ENCODE measurements at places on chromosomes 16 and 17.

DNA sequence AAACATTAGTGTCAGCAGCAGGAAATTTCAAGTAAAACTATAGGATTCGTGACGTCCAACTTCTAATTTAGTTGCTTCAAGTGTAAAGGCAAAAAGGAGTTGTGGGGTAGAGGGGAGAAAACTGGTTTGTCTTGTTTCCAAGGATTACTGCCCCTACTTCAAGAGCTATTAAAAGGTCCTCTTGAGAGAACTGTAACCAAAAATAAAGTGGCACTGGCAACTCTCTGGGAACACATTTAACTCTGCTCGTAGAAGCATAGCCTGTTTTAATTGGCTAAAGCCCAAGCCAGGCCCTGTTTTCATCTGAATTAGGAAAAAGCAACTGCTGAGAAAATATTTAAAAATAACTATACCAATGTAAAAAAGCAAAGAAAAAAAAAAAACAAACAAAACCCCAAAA is 51.8 kb upstream of the AKAP1 start:
- DNase-seq: no peak

- no peak for DNase-seq
These were observed 2292.0 kb downstream of the TP53TG3F start for GRCh38 chr16:35751191-35751941.

DNA sequence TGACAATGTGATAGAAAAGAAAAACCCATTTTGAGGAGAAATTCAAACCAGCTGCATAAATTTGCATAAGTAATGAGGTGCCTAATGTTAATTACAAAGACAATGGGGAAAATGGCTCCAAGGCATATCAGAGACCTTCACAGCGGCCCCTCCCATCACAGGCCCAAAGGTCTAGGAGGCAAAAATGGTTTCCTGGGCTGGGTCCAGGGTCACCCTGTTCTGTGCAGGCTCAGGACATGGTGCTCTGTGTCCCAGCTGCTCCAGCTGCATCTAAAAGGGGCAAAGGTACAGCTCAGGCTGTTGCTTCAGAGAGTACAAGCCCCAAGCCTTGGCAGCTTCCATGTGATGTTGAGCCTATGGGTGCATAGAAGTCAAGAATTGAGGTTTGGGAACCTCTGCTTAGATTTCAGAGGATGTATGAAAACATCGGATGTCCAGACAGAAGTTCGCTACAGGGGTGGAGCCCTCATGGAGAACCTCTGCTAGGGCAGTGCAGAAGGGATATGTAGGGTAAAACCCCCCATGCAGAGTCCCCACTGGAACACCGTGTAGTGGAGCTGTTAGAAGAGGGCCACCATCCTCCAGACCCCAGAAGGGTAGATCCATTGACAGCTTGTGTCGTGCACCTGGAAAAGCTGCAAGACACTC is 40.6 kb downstream of the IKZF3 start:
- DNase-seq: no peak

DNA sequence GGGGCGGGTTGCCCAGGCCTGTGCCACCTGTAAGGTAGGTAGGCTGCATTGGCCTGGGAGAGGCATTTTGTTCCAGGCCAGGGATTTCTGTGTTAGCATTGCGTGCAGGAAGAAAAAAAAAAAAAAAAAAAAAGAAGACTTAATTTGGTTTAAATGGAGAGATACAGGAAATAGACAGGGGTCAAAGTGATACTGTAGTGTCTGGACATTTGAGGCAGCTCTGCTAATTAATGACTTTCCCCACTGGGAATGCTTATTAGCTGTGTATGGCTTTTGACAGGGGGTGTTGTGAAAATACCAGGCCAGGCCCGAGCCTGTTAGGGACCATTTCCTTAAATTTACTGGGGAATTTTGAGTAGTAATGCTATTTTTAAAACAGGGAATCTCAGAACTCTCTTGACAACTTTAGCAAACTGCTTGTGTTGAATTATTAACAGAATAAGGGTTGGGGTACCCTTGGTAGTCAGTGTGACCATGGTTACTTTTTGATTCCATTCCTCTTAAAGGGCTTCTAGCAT is 1.0 kb downstream of the MAP2K4 start:
- DNase-seq: peak; percentile 30

GRCh38 chr16:7362231-7362630 is 29.6 kb downstream of the RBFOX1 start:
- no peak for DNase-seq

GRCh38 chr16:80288616-80289015 is 252.2 kb upstream of the DYNLRB2 start:
- DNase-seq: no peak

Data from NCI-H82 (cell line).